ENCODE measurements at places on chromosomes 3 and 15. TPM values are rescaled to one million over a fixed set of nuclear protein-coding genes. Genes with fewer than 3 reads are reported as not detected.

GRCh38 chr3:184299488-184300377, 692 bp downstream of the PSMD2 start:
- no peak for DNase-seq

DNA sequence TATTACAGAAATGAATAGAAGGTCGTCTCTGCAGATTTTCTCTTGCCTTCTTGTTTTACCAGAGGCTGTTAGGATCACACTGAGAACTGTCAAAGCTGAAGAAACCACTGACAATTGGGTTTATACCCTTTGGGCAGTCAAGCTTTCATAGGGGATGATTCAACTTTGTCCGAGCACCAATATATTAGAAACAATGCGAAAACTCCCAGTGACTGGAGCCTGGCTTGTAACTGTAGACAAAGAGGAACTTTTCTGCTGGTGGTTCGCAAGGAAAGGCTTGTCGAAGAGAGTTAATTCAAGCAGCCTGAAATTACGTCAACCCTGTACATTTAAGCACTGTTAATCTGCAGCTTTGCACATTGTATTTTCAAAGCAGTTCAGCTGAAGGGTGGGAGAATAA, 193.2 kb upstream of the ZNF385D start:
- no peak for DNase-seq

GRCh38 chr3:37712421-37712820, 149.3 kb upstream of the CTDSPL start:
- no peak for DNase-seq

DNA sequence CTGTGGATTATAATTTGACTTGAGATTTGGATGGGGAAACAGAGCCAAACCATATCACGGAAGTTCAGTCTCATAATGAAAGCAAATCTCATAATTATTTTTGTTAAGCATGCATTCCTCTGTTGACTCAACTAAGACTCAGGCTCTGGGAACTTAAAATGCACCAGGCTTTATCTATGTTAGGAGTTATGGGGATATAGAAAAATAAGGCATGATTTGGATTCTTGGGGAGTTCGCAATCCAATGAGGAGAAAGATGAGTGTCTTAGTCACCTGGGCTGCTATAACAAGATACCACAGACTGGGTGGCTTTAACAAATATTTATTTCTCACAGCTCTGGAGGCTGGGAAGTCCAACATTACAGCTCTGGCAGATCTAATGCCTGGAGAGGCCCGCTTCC, 89.4 kb upstream of the TJP1 start:
- no peak for DNase-seq

DNA sequence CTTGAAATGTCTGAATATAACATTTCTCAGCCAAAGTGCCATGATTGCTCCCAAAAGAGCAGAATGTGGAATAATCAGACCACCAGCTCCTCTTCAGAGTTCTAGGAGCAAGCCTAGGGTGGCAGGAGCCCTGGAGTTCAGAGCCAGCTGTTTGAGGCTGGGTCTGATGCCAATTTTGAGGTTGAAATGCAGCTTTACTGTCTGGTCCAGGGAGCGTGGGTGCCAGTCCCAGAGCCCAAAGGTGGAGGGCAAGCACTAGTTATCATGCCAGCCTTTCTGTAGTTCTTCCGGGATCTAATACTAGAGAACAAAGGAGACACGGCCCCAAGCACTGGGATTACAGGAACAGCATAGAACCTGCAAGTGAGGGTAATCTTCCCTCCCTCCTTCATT, 69.3 kb downstream of the TNFAIP8L3 start:
- no peak for DNase-seq

DNA sequence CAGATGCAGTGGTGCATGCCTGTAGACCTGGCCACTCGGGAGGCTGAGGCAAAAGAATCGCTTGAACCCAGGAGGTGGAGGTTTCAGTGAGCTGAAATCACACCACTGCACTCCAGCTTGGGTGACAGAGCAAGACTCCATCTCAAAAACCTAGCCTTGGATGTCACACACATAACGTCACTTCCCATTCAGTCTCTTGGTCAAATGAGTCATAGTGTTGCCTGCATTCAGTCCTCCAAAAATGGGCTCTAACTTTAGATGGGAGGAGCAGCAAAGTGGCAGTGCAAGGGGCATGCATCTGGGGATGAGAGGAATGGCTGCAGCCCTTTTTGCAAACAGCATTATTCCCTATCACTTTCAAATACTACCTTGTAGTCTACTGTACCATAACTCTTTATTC, 62.9 kb upstream of the AGBL1 start:
- no peak for DNase-seq

Gene TM4SF18
- 3.3 TPM for total RNA-seq

DNA sequence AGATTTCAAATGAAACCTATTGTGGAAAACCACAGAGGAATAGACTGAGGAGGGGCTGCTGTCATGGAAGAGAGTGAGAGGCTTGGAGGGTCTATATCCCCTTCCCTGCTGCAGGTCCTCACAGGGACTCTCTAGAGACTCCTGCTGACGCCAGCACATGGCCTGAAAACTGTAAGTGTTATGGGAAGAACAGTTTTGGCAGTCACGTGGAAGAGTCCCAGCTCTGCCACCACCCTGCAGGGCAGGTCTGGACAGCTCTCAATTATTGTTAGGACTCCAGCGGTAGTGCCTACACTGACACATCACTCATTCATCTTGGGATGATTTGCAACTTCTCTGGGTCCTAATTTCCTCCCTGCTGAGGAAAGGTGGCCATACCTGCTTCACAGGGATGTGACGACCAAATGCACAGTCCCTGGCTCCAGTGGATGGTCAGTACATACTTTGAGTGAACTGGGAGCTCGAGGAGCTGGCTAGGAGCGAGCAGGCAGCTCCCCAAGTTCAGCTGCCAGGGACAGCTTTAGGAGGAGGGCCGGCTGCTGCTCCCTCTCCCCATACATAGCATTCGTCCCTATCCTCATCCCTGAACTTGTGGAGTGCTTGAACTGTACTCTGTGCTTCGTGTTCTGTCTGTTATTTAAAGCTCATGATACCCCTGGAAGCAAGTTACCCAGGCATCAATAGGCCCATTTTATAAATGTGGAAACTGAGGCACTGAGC, 49.2 kb downstream of the CTXND1 start:
- DNase-seq, result no peak

Gene MRAS
- 16.2 TPM for total RNA-seq

Gene LRCH3
- 48.2 TPM for total RNA-seq

DNA sequence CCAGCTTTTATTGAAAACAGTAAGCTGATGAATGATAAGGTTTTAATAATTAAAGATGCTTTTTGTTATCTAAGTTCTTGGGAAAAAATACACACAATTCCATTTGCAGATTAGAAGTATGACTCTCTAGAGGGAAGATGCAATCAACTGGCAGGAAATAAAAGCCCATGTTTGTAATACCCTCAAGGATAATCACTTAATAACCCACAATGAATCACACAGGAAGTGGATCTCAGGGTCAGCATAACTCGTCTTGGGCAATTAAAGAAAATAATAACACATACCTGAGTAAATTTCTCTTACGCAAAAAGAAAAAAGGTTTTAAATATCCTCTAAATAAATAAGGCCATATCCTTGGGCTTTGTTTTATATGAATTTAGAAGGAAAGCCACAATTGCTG, 9.4 kb upstream of the EID1 start:
- no peak for DNase-seq

Gene CSTA
- not detected for total RNA-seq

Gene CLRN1
- total RNA-seq, result 0.35 TPM

GRCh38 chr3:30352410-30353318, 253.7 kb upstream of the TGFBR2 start:
- no peak for DNase-seq

Gene GOLGA6L10
- total RNA-seq, result 4.0 TPM

Gene LTF
- total RNA-seq, result 0.80 TPM

Gene KBTBD13
- total RNA-seq, result not detected

- no peak for DNase-seq
These were observed 5.9 kb upstream of the MORF4L1 start for GRCh38 chr15:78866803-78867202.

DNA sequence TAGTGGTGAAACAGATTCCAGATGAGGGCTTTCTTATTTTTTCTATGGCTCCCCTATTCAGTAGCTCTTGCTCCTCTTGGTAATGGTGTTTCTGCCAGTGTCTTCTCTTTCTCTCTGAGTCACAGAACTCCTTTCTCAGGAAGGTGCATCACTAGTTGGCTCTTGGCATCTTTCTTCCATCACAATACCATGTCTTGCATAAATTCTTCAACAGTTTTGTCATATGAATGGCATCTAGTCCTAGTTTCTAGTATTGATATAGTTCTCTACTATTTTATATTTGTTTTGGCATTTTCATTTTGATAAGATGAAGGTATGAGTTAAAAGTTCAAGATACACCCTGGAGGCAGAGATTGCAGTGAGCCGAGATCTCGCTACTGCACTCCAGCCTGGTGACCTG, 51.0 kb downstream of the REC114 start:
- no peak for DNase-seq

Gene PDCD10
- total RNA-seq, result 76.6 TPM

DNA sequence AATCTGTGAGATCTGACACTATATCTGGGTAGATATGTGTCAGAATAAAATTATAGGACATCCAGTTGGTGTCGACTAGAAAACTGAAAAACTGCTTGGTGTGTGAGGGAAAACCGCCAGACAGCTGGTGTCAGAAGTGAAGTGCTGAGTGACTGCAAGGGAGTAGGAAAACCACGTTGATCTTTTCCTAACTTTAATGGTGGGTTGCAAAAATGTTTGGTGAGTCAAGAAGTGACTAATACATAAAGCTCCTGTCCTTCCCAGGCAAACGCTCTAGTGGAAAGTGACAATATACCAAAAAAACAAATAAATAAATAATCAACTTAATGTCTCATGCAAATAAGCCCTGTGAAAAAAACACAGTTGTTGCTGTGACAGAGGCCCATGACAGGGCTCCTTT, 7.3 kb upstream of the CD96 start:
- no peak for DNase-seq

DNA sequence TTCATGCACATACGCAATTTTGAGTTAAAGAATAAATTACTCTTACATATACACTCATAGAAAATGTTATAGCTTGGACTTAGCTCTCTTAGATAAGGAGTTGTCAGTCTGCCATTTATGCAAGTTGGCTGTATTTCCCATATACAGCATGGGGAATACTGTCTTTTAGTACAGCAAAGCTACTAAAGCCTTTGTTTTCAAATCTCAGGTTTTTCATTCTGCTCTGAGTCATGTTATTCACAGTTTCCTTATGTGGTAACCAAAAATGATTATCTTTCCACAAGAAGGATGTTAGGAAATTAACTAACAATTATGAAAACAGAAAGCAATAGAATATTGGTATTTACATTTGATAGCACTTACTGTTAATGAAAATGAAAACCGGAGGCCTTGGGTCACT, 4.3 kb upstream of the TIPARP start:
- DNase-seq, result no peak

- no peak for DNase-seq
These were observed 71.3 kb upstream of the SEC13 start for GRCh38 chr3:10392244-10392643.

GRCh38 chr15:39828374-39828931, 45.8 kb upstream of the FSIP1 start:
- no peak for DNase-seq

DNA sequence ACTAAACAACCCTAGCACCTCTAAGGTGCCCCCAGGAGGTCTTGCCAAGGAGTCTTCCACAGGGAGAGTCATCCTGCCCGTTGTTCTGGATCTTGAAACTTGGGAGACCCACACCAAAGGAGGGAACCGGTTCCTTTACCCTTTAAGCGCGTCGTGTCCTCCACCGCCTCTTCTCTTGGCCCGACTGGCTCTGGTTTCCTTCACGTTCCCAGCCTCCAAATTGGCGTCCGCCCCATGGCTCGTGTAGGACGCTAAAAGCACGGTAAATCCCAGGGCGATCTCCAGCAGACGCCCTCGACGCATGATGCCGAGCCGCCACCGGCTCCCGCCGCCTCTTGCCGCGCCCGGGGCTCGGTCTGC, 1.1 kb downstream of the FBN1 start:
- no peak for DNase-seq

Gene SH3GL3
- total RNA-seq, result 16.3 TPM

DNA sequence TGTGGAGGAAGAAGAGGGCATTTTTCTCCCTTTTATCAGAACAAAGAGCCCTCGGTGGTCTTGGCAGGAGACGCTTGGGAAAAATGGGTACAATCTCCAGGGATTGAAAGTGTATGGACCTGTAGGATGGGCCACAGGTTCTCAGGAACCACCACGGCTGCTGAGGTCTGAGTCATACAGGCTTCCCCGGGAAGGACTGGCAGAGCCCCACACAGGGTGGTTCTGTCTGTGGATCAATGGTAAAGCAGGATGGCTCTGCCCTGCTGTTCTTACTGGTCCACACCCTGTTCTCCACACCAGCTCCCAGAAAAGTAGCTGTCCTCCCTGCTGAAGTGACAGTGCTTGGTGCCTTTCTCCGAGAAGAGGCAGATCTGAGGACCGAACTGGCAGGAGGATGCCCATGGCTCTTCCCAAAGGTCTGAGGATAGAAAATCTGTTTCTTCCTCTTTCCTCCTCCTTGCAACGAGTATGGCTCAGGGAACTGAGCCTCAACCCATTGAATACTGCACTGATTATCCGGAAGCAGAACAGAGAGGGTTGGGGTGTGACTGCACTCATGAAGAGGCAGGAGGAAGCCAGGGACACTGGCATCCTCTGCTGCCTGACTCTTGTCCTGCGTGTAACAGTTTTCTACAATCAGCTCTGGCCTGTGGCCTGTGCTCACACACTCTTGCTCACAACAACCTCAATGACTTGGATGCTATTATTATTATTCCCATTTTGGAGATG, 39.0 kb downstream of the KIF9 start:
- no peak for DNase-seq

Gene TRANK1
- total RNA-seq, result 8.8 TPM

GRCh38 chr3:52240886-52241370, 2.0 kb upstream of the TWF2 start:
- no peak for DNase-seq

Gene RBP2
- not detected for total RNA-seq
